NCI-H2081 treated with DMSO at 0.1 percent for 48 hours (cell line): ENCODE measurements at places on chromosomes 1 and 21.

DNA sequence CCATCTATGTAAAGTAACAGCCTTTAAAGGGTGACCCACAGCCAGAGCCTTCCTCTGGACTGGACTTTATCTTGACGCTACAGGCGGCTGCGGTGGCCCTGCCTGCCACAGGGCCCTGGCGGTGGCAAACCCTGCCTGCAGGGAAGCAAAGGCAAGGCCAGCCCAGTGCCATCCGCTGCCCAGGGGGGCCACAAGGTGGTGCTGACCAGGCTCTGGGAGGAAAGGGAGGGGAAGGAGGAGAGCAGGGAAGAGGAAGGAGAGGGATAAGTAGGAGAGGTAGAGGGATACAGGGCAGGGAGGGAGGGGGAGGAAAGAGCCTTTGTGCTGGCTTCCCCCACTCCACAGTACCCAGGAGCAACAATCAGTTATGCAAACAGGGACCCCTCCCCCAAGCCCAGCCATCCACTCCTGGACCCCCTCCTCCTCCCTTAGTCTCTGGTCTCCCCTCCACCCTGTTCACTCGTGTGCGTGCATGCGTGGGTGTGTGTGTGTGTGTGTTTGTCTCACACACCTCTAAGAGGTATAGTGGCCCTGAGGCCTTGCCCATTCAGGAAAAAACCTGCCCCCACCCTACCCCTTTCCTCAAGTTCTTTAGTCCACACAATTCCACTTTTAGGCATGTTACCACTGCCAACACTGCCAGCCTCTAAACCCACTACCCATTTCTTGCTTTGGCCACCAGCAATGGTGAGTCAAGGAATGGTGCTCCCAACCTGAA lies 30.3 kb downstream of the SSBP3 start:
- no peak for DNase-seq

DNA sequence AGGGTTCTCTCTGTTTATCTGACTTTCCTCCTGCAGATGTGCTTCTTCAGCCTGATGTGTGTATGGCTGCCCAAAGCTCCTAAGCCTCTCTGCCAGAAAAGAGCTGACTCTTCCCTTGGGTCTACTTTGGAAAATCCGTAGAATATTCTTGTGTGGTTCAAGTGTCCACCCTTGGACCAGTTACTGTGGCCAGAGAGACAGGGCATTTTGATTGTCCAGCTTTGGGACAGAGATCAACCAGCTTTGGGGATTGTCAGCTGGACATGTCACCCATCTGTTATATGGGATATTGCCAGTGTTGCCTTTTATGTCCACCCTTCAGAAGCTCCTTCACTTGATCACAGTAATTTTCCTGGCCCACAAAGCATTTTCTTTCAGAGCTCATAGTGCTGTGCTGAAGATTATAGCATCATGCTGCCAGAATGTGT lies 126.2 kb upstream of the L1TD1 start:
- no peak for DNase-seq

DNA sequence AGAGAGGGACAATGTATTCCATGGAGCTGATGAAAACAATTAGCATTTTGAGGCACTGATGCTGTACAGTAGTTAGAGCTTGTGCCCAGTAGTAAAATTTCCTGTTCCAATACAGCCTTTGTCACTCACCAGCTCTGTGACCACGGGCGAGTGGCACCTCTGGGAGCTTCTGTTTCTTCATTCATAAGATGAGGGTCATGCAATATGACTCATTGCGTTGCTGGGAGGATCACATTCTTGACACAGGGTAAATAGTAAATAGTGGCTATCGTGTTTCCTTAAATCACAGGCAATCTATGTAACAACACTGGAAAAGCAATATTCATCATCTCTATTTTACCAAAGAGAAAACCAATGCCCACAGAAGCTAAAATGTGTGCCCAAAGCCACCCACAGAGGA lies 4.5 kb upstream of the LRRC52 start:
- DNase-seq: no peak

- no peak for DNase-seq
Observed at GRCh38 chr21:25465263-25465662, 142.0 kb downstream of the MRPL39 start.

GRCh38 chr1:210730023-210730422 lies 401.3 kb downstream of the HHAT start:
- DNase-seq: no peak

- DNase-seq: no peak
Observed at GRCh38 chr1:191541758-191542157, 616.5 kb upstream of the RGS18 start.

DNA sequence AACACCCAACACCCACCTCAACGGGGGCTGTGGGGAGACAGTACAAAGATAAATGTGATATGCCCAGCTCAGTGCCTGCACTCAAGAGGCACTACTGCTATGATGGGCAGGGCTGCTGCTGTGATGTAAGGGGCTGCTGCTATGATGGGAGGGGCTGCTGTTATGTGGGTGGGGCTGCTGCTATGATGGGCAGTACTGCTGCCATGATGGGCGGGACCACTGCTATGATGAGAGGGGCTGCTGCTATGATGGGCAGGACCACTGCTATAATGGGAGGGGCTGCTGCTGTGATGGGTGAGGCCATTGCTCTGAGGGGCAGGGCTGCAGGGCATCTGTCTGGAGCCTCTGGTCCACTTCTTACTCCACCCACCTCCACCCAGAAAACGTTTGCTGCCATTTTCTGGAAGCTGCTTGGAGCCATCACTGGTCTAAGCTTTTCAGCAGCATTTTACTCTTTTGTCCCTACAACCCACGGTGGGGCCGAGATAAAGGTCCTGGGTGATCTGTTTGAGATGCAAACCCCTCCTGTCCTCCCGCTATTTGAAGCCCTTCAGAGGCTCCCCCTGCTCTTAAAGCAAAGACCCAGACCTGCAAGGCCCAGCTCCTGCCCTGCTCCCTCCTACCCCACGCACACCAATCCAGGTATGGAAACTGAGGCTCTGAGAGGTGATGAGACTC lies 656.9 kb downstream of the PTPRU start:
- no peak for DNase-seq

DNA sequence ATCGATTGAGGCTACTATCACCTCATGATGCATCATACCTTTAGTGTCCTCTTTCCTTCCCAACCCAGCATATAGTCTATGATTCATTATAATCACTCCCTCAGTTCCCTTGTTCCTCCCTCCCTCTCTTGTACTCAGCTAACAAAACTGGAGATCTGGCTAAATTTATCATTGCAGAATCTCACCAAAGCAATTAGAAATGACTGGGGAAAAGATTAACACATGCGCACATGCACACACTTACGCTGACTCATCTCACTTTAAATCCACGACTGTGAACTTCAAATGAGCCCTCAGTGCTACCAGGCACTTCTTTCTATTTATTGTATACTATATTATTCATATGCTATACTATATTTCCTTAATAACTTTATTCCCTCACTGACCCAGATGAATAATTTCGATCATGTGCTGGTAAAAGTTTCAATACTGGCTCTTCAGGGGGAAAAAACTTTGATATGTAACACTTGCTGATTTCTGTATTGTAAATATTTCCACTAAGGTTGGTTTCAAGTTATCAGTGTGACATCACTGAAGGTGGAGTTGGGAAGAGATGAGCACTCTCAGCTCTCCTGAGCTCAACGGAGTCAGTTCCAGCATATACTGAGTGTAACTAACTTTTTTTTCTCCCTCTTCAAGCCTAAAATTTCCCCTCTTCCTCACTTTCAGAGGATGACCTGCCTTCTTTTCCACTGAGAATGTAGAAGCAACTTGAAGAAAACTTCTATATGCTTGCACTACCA lies 613.7 kb upstream of the B3GALT2 start:
- no peak for DNase-seq

DNA sequence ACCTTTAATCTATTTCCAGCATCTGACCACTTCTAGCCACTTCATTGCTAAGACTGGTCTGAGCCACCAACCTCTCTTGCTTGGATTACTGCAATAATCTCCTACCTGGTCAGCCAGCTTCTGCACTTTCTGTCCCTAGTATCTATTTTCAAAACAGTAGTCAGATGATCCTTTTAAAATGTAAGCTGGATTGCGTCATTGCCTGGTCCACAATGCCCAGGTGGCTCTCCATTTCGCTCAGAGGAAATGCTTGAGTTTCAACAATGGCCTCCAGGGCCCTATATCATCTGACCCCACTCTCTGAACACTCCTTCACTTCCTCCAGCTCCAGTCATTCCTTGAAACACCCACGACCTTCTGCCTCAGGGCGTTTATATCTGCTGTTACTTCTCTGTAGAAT lies 2.3 kb downstream of the FYB2 start:
- DNase-seq: no peak

- DNase-seq: no peak
Observed at GRCh38 chr21:46636550-46637285, 1.2 kb downstream of the PRMT2 start.

DNA sequence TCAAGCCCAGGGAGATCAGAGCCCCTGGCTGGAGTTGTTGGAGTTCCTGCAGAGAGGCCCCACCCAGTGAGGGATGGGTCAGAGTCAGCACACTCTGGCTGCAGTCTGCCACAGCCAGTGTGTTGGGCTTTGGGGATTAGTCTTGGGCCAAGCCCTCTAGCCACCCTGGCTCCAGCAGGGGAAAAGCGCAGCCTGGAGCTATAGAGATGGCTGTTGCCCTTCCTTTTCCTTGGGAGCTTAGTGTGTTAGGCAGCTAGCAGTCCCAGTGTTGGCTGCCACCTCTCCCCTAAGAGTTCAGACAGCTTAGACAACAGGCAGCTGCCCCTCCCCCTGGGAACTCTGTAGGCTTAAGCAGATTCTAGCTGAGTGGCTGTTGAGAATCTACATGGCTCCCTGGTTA lies 45.1 kb downstream of the DPT start:
- no peak for DNase-seq

- DNase-seq: no peak
Observed at GRCh38 chr1:39857126-39857878, 26.0 kb downstream of the TRIT1 start.
